SK-MEL-5 (cell line): ENCODE measurements at places on chromosomes 12 and 14.

DNA sequence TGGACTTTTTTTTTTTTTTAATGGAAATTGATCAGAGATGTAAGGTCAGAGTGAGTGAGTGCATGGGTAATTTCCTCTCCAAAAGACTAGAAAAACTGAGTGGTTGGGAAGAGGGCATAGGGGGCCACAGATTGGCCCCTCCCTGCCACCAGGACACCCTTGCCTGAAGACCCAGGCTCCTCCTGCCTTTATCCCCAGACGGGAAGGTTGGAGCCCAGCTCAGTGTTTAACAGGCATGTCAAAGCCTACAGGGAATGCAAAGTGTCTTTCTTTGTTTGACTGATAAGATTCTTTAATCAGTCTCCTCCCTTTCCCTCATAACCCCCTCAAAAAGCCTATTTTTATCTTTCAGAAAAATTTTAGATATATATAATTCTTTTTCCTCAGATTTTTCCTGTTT is 50.3 kb downstream of the IRAK3 start:
- no peak for DNase-seq

GRCh38 chr12:44225149-44225510 is 389.2 kb downstream of the TMEM117 start:
- no peak for DNase-seq

GRCh38 chr12:55933169-55933798 is 2.3 kb downstream of the DGKA start:
- DNase-seq = no peak

- DNase-seq = no peak
Observed at GRCh38 chr12:42963988-42964387, 374.4 kb upstream of the PRICKLE1 start.

DNA sequence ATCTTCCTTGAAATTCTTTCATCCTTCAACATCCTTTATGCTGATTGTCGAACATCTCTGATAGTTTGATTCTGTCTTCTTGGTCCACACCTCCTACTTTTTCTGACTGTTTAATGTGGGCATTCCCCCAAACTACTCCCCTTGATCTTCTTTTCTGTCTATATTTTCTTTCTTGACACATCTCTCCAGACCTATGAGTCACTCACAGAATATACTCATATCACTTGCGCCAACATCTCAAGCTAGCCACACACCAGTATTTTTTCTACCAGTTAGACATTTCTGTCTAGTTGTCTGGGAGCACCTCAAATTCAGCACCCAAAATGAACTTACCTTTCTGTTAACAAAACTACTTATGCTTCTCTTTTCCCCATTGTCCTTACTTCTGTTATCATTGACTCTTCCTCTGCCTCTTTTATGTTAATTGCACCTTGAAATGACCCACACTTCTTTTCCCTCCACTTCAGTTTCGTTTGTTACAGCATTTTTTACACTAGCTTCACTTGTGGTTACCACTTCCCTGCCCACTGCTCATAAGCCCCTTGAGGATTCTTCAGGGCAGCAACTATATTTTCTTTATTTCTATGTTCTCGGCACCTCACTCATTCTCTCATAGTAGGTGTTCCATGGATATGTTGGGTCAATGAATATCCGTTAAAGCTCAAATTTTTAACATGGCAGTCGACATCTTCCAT is 33.5 kb downstream of the TSHR start:
- no peak for DNase-seq
